ENCODE measurements at places on chromosomes 3 and 15.

GRCh38 chr15:75140080-75140879 is 61.4 kb upstream of the C15orf39 start:
- no peak for DNase-seq

DNA sequence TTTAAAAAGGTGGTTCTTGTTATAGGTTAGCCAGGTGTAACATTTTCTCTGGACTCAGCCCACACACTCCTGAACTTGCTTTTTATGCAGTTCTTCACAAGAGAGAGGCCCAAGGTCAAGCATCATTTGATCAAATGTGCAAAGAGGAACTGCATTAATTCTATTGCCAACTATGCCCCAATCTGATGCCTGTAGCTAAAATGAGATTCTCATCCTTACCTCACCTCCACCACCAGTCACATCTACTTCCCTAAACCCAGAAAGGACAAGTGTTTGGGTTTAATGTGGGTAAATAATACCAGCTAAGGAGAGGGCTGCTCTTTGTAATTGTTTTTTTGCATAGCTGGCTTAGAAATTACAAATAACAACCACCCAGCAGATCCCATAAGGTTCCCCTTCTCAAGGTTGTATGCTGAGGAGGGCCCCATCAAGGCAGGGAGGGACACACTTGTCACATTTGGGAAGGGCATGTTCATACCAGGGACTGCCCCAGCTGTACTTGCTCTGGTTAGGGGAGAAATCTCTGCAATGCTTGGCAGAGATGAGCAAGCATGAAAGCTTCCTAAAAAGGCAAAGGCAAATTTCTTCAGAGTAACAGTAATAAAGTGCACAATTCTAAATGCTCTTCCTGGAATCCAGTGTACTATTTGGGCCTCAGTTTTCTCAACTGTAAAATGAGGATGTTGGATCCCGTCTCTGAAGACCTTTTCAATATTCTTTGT is 76.2 kb downstream of the TGFBR2 start:
- no peak for DNase-seq

DNA sequence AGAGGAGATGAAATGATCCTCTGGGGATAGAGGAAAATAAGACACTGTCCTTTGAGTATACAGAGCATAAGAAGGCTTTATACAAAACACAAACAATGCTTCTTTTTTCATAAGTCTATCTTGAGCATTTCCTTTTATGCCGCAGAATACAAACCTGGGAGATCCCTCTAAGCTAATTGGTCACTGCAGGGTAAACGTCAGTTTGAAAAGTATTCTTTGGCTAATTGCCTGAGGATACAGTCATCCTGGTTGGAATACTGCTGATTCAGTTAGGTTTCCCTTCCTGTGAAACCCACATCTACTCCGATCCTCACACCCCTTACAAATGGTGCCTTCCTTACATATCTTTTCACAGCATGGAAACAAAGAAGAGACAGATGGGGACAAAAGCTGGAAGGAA is 10.6 kb downstream of the WNT5A start:
- no peak for DNase-seq

- no peak for DNase-seq
These were observed 3.4 kb downstream of the CD96 start for GRCh38 chr3:111545349-111545748.

- DNase-seq: no peak
These were observed at the start of gene PDZRN3 for GRCh38 chr3:73624821-73625665. PDZRN3 (minus strand) TSS chr3:73624941.

GRCh38 chr3:47210863-47211405 is 47.0 kb upstream of the SETD2 start:
- DNase-seq: no peak

GRCh38 chr3:11545186-11545851 is 98.4 kb downstream of the VGLL4 start:
- no peak for DNase-seq

GRCh38 chr3:47404955-47405790 is 24.4 kb downstream of the PTPN23 start:
- no peak for DNase-seq

DNA sequence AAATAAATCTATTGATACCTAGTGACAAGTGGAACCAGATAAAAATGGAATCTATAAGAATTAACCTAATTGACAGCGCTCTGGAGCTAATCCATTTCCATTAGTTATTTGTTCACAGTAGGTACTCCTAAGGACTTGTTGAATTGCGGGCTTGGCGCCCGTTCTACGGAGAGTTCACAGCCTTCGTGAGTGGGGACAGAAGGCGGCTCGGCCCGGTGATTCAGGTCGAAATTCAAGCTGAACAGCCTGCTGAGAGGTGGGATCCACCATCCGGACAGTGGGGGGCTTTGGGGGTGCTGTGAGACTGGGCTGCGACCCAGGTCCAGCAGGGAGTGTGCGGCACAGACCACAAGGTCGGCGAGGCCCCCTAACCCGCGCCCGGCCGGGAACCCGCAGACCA is 779 bp upstream of the CTNNB1 start:
- peak; percentile 53 for DNase-seq
